ENCODE measurements at places on chromosomes 4 and X.
A peak's percentile ranks its signal among the peaks of the same experiment; 100 is the strongest.

DNA sequence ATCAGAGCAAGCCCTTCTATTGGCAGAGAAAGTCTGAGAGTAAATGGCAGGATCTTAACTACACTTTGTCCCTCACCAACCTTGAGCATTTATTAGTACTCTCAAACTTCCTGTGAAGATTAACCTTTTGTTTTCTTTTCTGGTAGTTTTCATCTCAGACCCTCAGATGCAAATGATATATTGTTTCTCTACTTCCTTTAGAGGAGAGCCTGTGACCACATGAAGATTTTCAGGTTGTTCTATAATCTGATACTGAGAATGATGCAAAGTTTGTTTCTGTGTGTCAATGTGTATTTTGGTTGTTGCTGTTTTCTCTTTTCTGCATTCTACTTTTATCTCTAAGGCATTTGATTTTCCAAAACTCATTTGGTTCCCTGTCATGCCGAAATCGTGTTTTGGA lies 165.8 kb upstream of the CYSLTR1 start:
- no peak overlapping the region for H3K4me3 ChIP-seq
- H3K27me3 ChIP-seq = no peaks in the 10 kb centered on the region
- no peak for DNase-seq
- H3K4me1 ChIP-seq = peaks cover 7% of the 10 kb centered on the region
- no peak overlapping the region for H3K27ac ChIP-seq
- H3K36me3 ChIP-seq = peaks cover 5% of the 10 kb centered on the region

DNA sequence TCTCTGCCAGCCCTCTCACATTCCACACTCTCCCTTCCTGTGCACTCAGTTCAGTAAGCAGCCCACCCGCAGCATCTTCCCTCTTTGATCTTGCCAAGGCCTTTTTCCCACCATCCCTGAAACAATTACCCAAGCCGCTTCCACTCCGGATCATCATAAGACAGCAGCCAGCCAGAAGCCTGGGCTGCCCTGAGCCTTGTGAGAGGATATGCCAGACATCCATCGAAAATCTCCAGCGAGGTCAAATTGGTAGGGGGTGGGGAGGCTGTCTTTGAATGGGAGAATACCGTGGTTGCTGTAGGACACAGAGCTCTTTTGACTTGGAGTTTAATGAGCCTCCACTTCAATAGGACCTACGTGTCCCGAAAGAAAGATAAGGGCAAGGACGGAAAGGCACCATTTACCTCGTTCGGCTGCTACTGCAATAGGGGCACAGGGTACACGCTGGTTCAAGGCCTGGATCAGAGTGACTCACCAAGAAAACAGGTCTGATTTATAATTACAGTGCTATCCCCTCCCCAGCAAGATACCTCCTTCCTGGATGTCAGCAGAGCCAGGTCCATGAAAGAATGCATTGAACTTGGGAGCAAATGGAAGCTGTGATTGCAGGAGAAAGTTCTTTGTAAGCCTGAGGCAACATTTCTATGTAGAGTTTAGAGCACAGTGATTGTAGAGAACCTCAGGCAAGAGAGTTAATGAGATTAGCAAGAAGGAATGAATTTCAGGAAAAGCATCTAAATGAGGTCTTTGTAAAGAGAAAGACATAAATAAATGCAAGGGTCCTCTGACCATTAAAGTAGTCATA lies 39.5 kb downstream of the AMOT start:
- no peak overlapping the region for H3K27ac ChIP-seq
- no peak for DNase-seq
- no peak overlapping the region for H3K4me3 ChIP-seq
- no peaks in the 10 kb centered on the region for H3K4me1 ChIP-seq
- no peaks in the 10 kb centered on the region for H3K36me3 ChIP-seq

GRCh38 chr4:111330786-111331185 lies 707.9 kb upstream of the PITX2 start:
- H3K4me1 ChIP-seq = no peaks in the 10 kb centered on the region
- DNase-seq = no peak
- H3K36me3 ChIP-seq = no peaks in the 10 kb centered on the region
- no peaks in the 10 kb centered on the region for H3K27me3 ChIP-seq
- H3K4me3 ChIP-seq = no peak overlapping the region

DNA sequence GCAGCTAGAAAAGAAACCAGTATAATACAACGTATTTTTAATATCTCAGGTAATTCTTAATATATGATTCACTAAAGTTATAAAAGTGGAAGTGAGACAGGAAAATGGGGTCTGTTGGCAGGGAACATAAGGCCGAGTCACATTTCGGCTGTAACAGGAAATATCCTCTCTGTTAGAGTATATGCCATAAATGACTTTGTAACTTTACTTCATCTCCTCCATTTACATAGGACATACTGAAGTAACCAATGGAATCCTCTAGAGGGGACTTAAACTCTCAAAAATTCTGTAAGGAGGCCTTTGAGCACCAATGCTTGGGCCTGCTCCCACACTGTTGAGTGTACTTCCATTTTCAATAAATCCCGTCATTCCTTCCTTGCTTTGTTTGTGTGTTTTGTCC lies 71.3 kb downstream of the ANKRD17 start:
- H3K27ac ChIP-seq = no peak overlapping the region
- H3K4me3 ChIP-seq = no peak overlapping the region
- peaks cover 21% of the 10 kb centered on the region for H3K36me3 ChIP-seq
- no peaks in the 10 kb centered on the region for H3K27me3 ChIP-seq
- DNase-seq = no peak

GRCh38 chrX:108001218-108001814 lies 19.1 kb upstream of the TEX13B start:
- H3K4me3 ChIP-seq = no peak overlapping the region
- H3K36me3 ChIP-seq = no peaks in the 10 kb centered on the region
- peak overlapping the region; percentile 13 for H3K27ac ChIP-seq
- peaks cover 11% of the 10 kb centered on the region for H3K27me3 ChIP-seq

- H3K27me3 ChIP-seq = no peaks in the 10 kb centered on the region
- no peaks in the 10 kb centered on the region for H3K36me3 ChIP-seq
- H3K4me1 ChIP-seq = no peaks in the 10 kb centered on the region
- no peak overlapping the region for H3K4me3 ChIP-seq
Measured at GRCh38 chr4:113122066-113122465, 72.6 kb downstream of the ANK2 start.

DNA sequence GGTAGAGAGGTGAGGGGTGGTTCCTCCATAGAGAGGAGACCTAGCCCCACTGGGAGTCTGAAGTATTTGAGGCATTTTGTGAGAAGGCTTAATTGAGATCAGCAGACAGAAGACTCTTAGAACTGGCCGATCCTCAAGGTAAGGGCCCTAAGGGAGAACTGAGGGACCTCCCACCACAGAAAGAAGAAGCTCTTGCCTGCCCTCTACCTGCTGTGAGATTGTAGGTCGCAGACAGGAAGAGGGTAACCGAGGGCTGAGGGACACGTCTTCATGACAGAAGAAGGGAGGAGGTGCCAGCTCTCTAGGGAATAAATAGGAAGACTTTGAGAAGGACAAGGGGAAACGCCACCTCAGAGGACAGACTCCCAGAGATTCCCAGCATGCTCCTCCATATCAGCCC lies 24.1 kb upstream of the MAGEC1 start:
- no peak overlapping the region for H3K4me3 ChIP-seq
- no peaks in the 10 kb centered on the region for H3K4me1 ChIP-seq
- no peak overlapping the region for H3K27ac ChIP-seq
- no peaks in the 10 kb centered on the region for H3K27me3 ChIP-seq

GRCh38 chrX:72110051-72110875 lies 21.5 kb downstream of the RTL5 start:
- H3K36me3 ChIP-seq = no peaks in the 10 kb centered on the region
- H3K27me3 ChIP-seq = peaks cover 58% of the 10 kb centered on the region
- peaks cover 18% of the 10 kb centered on the region for H3K4me1 ChIP-seq
- H3K27ac ChIP-seq = no peak overlapping the region

- peaks cover 8% of the 10 kb centered on the region for H3K4me1 ChIP-seq
- DNase-seq = peak; percentile 71
- H3K27me3 ChIP-seq = peaks cover 8% of the 10 kb centered on the region
- peak overlapping the region; percentile 87 for H3K27ac ChIP-seq
- H3K4me3 ChIP-seq = peak overlapping the region; percentile 75
- H3K36me3 ChIP-seq = no peaks in the 10 kb centered on the region
Measured at GRCh38 chrX:40105835-40106675, 8.3 kb upstream of the BCOR start.

GRCh38 chr4:105352826-105353225 lies 121.0 kb downstream of the PPA2 start:
- no peaks in the 10 kb centered on the region for H3K27me3 ChIP-seq
- no peak for DNase-seq
- peaks cover 4% of the 10 kb centered on the region for H3K4me1 ChIP-seq
- H3K36me3 ChIP-seq = no peaks in the 10 kb centered on the region

DNA sequence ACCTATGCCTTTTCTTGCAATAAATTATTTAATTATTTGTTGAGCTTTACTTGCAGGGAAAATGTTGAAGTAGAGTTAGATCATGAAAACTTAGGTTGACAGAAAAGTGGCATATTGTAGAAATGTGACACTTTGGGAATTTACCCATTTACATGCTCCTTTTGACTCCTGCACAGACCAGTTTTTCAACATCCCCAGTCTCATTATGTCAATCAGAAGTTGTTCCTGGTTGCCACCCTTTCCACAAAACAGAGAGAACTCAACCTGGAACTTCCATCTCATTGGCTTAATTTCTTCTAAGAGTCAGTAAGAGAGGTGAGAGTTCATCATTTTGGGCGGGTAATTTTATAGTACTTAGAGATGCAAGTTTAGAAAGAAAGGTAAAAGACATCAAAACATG lies 284.6 kb upstream of the ANKRD50 start:
- H3K4me3 ChIP-seq = no peak overlapping the region
- no peaks in the 10 kb centered on the region for H3K27me3 ChIP-seq
- DNase-seq = no peak

DNA sequence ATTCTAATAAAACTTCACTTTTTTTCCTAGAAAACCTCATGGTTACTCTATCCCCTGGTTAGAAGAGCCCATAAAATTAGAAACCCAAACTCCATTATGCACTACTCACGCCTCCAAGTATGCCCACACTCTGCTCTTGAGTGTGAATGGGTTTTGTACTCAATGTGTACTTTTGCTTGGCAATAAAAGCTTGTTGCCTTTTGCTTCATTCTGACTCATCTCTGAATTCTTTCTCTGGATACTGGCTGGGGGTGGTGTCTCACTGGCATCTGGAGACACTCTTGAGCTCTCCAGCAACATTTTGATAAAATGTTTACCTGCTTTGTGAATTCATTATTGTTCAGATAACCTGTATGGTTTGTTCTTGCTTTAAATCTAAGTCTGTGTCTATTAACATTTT lies 963.3 kb downstream of the TRAM1L1 start:
- no peak overlapping the region for H3K4me3 ChIP-seq
- no peaks in the 10 kb centered on the region for H3K36me3 ChIP-seq
- no peak for DNase-seq
- H3K27ac ChIP-seq = no peak overlapping the region
- no peaks in the 10 kb centered on the region for H3K27me3 ChIP-seq

- peaks cover 10% of the 10 kb centered on the region for H3K36me3 ChIP-seq
- H3K27ac ChIP-seq = no peak overlapping the region
- no peaks in the 10 kb centered on the region for H3K4me1 ChIP-seq
Measured at GRCh38 chr4:38292529-38292928, 332.3 kb downstream of the PTTG2 start.

GRCh38 chr4:19195696-19196095 lies 1056.0 kb upstream of the SLIT2 start:
- no peaks in the 10 kb centered on the region for H3K36me3 ChIP-seq
- no peak overlapping the region for H3K4me3 ChIP-seq
- DNase-seq = no peak
- H3K27me3 ChIP-seq = no peaks in the 10 kb centered on the region

DNA sequence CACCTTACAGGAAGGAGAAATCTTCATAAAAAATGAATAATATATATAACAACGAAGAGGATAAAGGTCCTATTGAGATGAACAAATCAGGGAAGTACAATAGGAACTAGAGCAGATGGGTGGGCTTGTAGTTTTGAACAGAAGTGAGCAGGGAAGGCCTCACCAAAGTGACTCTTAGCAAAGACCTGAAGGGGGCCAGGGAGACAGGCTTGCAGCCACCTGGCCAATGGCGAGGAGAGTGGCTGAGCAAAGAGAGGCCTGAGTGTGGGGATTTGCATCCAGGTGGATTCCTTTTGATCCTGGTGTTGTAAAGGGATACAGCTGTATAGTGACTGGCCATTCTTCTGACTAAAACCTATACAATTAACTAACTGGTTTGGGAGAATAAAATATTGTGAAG lies 354.1 kb downstream of the CAMK2D start:
- no peaks in the 10 kb centered on the region for H3K36me3 ChIP-seq
- no peak overlapping the region for H3K4me3 ChIP-seq
- peaks cover 6% of the 10 kb centered on the region for H3K4me1 ChIP-seq
- H3K27ac ChIP-seq = no peak overlapping the region

- DNase-seq = no peak
- H3K36me3 ChIP-seq = no peaks in the 10 kb centered on the region
- H3K27ac ChIP-seq = no peak overlapping the region
Measured at GRCh38 chr4:6442555-6442954, 29.9 kb downstream of the PPP2R2C start.

DNA sequence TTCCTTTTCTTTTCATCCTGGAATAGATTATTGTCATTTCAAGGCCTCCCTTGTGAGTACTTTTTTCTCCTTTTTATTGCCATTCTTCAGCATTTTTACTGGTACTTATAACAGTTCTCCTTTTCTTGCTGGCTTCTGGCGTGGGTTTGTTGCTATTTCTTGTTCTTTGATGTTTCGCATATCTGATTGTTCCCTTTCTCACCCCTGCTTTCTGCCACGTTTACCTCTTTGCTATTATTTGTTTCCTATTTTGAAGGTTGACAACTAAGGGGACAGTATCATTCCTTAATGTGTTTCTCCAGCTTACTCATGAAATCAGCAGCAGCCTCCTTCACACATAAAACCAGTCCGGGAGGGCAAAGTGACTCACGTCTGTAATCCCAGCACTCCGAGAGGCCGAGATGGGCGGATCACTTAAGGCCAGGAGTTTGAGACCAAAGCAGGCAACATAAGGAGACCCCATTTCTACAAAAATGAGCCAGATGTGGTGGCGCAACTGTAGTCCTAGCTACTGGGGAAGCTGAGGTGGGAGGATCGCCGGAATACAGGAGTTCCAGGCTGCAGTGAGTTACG lies 72.6 kb downstream of the DMD start:
- H3K4me1 ChIP-seq = no peaks in the 10 kb centered on the region
- no peaks in the 10 kb centered on the region for H3K27me3 ChIP-seq
- no peaks in the 10 kb centered on the region for H3K36me3 ChIP-seq
- H3K27ac ChIP-seq = no peak overlapping the region

DNA sequence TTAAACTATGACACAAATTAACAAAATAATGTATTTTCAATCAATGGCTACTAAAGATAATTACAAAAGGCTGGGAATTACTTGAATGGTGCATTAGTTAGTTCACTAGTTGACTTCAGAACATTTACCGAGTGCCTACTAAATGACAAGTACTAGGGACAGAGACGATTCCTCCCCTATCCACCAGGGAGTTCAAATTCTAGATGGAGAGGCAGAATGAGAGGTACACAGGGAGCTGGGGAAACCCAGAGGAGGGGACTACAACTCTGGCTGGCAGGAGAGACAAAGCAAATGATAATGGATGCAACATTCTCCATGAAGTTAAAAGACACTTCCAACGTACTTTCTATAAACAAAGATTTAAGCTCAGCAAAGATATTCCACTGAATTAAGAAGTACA lies 43.1 kb upstream of the MCF2 start:
- no peak overlapping the region for H3K4me3 ChIP-seq
- H3K27me3 ChIP-seq = no peaks in the 10 kb centered on the region
- no peak overlapping the region for H3K27ac ChIP-seq
- peaks cover 4% of the 10 kb centered on the region for H3K4me1 ChIP-seq
- no peak for DNase-seq
